ENCODE measurements at places on chromosomes 4 and X. TPM values are rescaled to one million over a fixed set of nuclear protein-coding genes. Genes with fewer than 3 reads are reported as not detected.

The PFKFB1 gene
- total RNA-seq = 0.77 TPM

The HHIP gene
- total RNA-seq = 1.3 TPM

The CLNK gene
- not detected for total RNA-seq

The LNX1 gene
- not detected for total RNA-seq

The SYTL5 gene
- total RNA-seq = not detected

The ASB11 gene
- total RNA-seq = not detected

The CITED1 gene
- total RNA-seq = 4.8 TPM

The GPRASP1 gene
- total RNA-seq = 5.6 TPM

The SMIM31 gene
- not detected for total RNA-seq

- peaks cover 5% of the 10 kb centered on the region for H3K36me3 ChIP-seq
- no peaks in the 10 kb centered on the region for H3K27me3 ChIP-seq
- no peak for DNase-seq
Measured at GRCh38 chrX:14670819-14671218, 141.5 kb downstream of the GLRA2 start.

GRCh38 chr4:181853881-181854511 is 389.2 kb upstream of the TENM3 start:
- H3K4me1 ChIP-seq = no peaks in the 10 kb centered on the region
- H3K36me3 ChIP-seq = no peaks in the 10 kb centered on the region
- H3K4me3 ChIP-seq = no peak overlapping the region
- H3K27me3 ChIP-seq = no peaks in the 10 kb centered on the region

GRCh38 chr4:17544205-17544604 is 29.2 kb downstream of the CLRN2 start:
- H3K4me1 ChIP-seq = peaks cover 26% of the 10 kb centered on the region
- peak overlapping the region; percentile 17 for H3K4me3 ChIP-seq
- no peaks in the 10 kb centered on the region for H3K36me3 ChIP-seq
- peak overlapping the region; percentile 90 for H3K27ac ChIP-seq

GRCh38 chrX:8755116-8755515 is 23.2 kb upstream of the ANOS1 start:
- DNase-seq = no peak
- no peak overlapping the region for H3K27ac ChIP-seq
- no peaks in the 10 kb centered on the region for H3K4me1 ChIP-seq

GRCh38 chrX:48497871-48498270 is 10.9 kb upstream of the PORCN start:
- no peaks in the 10 kb centered on the region for H3K36me3 ChIP-seq
- DNase-seq = no peak
- no peak overlapping the region for H3K4me3 ChIP-seq
- no peak overlapping the region for H3K27ac ChIP-seq

- DNase-seq = no peak
- H3K27me3 ChIP-seq = no peaks in the 10 kb centered on the region
- H3K4me3 ChIP-seq = no peak overlapping the region
- peaks cover 6% of the 10 kb centered on the region for H3K4me1 ChIP-seq
Measured at GRCh38 chrX:11437642-11438379, 144.6 kb downstream of the AMELX start.

GRCh38 chr4:185053746-185054145 is 35.5 kb downstream of the HELT start:
- H3K4me1 ChIP-seq = peaks cover 30% of the 10 kb centered on the region
- DNase-seq = no peak
- H3K4me3 ChIP-seq = no peak overlapping the region
- H3K27ac ChIP-seq = no peak overlapping the region
- peaks cover 88% of the 10 kb centered on the region for H3K27me3 ChIP-seq
- H3K36me3 ChIP-seq = no peaks in the 10 kb centered on the region

DNA sequence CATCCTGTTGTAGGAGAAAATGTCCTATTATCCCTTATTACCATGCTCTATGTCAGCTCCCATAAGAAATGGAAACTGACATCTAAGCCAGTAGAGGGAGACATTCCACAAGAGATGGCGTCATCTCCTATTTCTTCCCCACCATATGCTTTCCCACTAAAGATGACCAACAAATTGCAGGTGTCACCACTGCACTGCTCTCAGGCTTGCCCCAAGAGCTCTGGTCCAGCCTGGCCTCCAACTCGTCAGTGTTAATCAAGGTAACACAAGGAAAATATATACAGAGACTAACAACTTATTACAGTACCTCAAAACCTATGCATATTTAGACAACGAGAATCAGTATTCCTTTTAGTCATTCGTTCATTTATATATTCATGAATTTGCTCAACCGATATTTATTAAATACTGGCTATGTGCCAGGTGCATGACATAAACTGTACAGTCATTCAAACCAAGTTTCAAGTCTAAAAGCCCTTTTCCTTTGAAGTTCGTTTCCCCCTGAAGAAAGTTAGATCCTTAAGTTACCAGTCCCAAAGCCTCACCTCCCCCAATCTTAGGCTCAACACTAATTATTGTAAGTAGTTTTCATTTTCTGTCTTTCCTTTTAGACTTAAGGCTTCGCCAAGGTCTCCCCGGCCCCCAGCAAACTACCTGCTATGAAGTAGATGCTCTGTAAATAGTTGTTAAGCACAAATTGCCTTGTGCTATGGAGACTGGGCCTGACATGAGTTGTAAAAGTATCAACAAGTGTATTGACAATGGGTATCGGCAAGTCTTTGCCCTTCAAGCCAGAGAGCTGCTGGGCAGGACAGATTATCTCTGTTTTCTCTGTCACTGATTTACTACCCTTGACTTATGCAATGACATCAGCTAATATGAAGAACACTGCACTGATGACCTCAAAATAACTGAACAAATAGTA is 3.1 kb upstream of the FGB start:
- no peaks in the 10 kb centered on the region for H3K36me3 ChIP-seq
- peaks cover 14% of the 10 kb centered on the region for H3K27me3 ChIP-seq
- no peaks in the 10 kb centered on the region for H3K4me1 ChIP-seq
- H3K4me3 ChIP-seq = no peak overlapping the region

DNA sequence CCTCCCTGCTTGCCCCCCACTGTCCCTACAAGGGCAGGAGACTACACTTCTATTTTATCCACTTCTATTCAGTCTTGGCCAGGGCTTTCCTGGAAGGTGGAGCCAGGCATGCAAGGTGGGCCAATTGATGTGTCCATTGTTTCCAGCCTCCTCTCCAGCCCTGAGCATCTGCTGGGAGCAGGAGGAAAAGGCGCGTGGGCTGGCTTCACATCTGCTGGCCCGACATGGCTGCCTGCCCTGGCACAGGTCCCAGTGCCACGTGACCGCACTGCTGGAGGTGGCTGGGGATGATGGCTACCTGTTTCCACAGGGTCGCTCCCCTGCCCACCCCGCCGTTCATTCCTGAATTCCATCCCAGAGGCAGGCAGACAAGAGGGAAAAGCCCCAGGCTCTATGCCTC is 247.7 kb downstream of the AFAP1 start:
- H3K4me3 ChIP-seq = no peak overlapping the region
- H3K4me1 ChIP-seq = no peaks in the 10 kb centered on the region
- no peaks in the 10 kb centered on the region for H3K27me3 ChIP-seq
- no peak for DNase-seq
- H3K27ac ChIP-seq = no peak overlapping the region

- no peak for DNase-seq
- peaks cover 3% of the 10 kb centered on the region for H3K36me3 ChIP-seq
- H3K4me1 ChIP-seq = peaks cover 4% of the 10 kb centered on the region
- H3K27me3 ChIP-seq = no peaks in the 10 kb centered on the region
Measured at GRCh38 chrX:132790329-132790728, 168.1 kb downstream of the HS6ST2 start.

- no peak overlapping the region for H3K27ac ChIP-seq
- H3K27me3 ChIP-seq = no peaks in the 10 kb centered on the region
- no peak for DNase-seq
- no peaks in the 10 kb centered on the region for H3K36me3 ChIP-seq
- no peak overlapping the region for H3K4me3 ChIP-seq
Measured at GRCh38 chr4:156362581-156362980, 408.9 kb upstream of the CTSO start.

DNA sequence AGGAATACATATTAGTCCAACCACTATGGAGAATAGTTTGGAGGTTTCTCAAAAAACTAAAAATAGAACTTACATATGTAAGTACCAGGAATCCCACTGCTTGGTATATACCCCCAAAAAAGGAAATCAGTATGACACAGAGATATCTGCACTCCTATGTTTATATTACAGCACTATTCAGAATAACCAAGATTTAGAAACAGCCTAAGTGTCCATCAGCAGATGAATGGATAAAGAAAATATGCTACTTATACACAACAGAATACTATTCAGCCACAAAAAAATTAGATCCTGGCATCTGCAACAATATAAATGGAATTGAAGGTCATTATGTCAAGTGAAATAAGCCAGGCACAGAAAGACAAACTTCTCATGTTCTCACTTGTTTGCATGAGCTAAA is 27.5 kb upstream of the ABCG2 start:
- H3K4me3 ChIP-seq = no peak overlapping the region
- peaks cover 8% of the 10 kb centered on the region for H3K36me3 ChIP-seq
- peaks cover 4% of the 10 kb centered on the region for H3K4me1 ChIP-seq
- no peak for DNase-seq
- H3K27ac ChIP-seq = no peak overlapping the region

- no peak for DNase-seq
- no peaks in the 10 kb centered on the region for H3K27me3 ChIP-seq
- no peaks in the 10 kb centered on the region for H3K4me1 ChIP-seq
- no peak overlapping the region for H3K4me3 ChIP-seq
Measured at GRCh38 chrX:125137521-125137920, 182.2 kb upstream of the TEX13C start.

- H3K36me3 ChIP-seq = no peaks in the 10 kb centered on the region
- H3K27me3 ChIP-seq = no peaks in the 10 kb centered on the region
- DNase-seq = no peak
- H3K4me3 ChIP-seq = no peak overlapping the region
- H3K4me1 ChIP-seq = peaks cover 5% of the 10 kb centered on the region
- H3K27ac ChIP-seq = no peak overlapping the region
Measured at GRCh38 chrX:149720021-149720689, 8.3 kb downstream of the MAGEA11 start.

GRCh38 chr4:161992317-161992716 is 171.5 kb downstream of the FSTL5 start:
- H3K4me1 ChIP-seq = peaks cover 5% of the 10 kb centered on the region
- H3K27me3 ChIP-seq = no peaks in the 10 kb centered on the region
- H3K4me3 ChIP-seq = no peak overlapping the region
- no peaks in the 10 kb centered on the region for H3K36me3 ChIP-seq
